Stimulated activated CD4-positive, alpha-beta T cell treated with anti-CD3 and anti-CD28 coated beads, Interleukin-1b, Interleukin-23, amount 100 ng/mL, for 1 hour (primary cell): ENCODE measurements at places on chromosomes 4 and X.

- DNase-seq = no peak
Measured at GRCh38 chr4:158873795-158874401, 105.1 kb downstream of the FNIP2 start.

DNA sequence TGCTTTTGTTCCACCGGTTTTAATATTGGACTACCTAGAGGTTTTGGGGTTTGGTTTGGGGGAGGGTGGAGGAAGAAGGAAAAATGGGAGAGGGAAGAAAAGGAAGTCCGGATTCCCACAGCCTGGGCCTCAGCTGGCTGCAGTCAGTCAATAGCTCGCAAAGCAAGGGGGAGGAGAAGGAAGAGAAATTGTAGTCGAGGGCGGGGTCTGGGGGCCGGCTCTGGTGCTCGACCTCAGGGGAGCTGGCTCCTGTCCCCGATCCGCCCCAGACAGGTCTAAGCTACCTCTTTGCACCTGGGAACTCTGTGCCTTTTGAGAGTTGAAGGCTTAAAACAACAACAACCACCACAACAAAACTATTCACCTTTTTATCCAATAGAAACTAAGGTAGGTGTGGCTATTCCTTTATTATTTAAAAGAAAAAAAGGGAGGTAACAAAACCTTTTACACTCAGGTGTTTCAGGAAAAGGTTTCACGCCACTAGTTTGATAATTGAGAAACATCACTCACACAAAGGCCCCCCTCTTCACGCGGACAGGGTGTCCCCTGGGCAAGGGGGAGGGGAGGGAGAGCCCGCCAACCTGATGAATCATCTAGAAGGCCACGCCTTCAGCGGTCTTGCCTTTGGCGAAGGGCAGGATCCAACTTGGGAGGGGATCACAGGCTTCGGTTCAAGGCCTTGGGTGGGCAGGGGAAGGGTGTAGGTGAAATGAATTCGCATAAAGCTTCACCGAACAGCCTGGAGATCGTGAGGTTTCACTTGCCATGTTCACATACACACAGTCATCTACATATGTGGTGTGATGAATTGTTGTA lies 1.6 kb upstream of the LNX1 start:
- no peak for DNase-seq

- DNase-seq = no peak
Measured at GRCh38 chr4:189660722-189661360, 279.8 kb upstream of the FRG1 start.

GRCh38 chr4:82293304-82293703 lies 80.5 kb downstream of the HNRNPD start:
- no peak for DNase-seq

DNA sequence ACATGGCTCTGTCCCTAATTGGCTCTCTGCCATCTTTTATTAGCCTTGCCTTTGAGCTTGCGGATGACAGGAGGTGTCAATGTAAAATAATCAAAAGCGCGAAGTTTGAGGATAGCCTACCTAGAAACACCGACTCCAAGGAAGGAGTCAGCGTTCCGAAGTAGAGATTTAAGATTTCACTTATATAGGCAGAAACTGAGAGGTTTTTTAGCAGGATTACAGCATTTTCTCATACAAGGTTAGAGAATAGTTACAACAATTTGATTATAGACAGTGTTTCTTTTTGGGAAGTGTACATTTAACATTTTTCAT lies 499 bp upstream of the NFXL1 start:
- no peak for DNase-seq

DNA sequence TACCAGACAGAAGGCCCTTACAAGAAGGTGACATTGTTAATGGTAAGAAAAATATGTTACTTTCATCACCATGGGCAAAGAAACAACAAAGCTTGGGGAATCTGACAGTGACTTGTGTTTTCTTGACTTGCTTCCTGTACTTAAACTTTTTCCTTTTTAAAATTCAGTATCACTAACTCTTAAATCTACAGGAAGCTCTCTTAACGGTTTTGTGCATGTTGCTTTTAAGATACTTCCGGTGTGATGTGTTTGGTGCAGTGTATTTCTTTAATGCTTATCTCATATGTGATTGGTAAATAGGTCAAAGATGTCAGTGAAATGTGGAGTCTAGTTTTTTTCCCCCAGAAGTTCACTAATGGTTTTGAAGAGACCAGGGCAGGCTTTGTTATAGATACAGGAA lies 45.2 kb downstream of the ADH5 start:
- no peak for DNase-seq

DNA sequence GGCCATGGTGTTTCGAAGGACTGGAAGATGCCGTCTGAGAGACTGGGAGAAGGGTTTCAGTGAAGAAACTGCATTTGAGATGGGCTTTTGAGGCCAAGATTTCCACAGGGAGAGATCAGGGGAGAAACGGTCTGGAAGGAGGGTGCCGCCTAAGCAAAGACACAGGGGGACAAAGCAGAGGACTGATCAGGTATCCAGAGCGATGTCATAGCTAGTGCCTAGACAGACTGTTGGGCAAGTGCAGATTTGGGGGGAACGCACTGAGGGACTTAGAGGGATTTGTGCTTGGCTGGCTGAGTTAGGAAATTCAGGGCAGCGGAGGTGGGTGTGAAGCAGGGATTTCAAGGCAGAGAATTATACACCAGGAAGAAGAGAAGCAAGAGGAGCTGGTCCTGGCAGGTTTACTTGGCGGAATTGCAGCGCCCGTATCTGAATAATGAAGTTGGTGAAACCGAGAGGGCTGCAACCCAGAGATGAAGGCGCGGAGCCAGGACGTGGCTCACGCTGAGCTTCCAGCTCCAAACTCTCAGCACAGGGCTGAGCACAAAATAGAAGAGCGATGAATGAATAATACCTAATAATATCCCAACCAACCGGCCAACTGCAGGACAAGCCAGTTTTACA lies 106.9 kb downstream of the MAML3 start:
- DNase-seq = no peak

DNA sequence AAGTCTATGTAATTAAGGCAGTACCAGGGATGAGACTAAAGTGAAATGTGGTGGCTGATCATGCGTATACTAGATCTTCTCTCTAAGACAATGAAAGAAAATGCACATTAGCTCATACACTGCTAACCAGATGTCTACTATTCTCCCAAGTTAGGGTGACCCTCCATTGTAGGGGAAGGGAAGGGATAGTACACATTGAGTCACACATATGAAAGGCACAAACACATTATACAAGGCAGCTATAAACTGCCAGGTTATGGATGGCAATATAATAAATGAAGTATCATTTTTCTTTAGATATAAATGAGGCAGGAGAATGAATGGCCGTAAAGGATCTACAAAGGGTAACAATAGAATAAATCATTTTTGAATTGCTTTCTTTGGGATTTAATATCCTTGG lies 4.5 kb downstream of the SHROOM3 start:
- no peak for DNase-seq

DNA sequence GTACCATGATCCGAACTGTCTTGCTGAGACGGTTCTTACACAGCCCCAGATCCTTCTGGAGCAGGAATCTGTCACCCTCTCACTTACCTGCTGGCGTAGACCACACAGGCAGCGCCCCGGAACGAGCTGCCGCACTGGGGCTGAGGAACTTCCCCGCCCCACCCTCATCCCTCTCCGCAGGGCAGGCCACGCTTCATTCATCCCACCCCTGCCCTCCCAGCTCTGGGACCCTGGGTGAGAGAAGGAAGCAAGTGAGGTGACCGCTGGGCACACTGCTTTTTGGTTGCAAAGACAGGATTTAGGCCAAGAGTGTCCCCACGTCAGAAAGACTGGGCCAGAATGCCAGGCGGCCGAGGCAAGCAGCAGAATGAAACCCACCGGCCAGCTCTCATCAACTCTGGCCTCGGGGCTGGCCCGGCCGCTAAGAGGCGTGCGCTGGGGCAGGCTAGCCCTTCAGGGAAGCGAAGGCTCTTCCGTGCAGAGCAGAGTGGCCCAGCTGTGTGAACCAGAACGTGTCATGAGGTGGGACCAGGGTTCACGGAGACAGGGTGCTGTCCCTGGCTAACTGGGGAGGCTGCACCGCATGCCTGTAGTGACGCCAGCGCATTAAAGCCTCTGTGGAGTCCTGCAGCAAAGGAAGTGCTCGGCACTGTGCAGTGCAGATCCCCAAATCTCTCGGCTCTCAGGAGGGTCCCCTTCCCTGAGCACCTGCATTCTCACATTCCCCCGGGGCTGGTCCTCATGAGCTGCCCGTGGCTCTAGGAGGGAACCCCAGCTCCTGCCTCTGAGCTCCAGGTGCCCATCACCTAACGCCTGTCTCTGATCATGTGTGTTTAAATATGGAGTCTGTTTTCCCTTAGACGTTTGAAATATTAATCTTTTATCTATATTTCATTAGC lies 6.4 kb downstream of the LRPAP1 start:
- DNase-seq = no peak

DNA sequence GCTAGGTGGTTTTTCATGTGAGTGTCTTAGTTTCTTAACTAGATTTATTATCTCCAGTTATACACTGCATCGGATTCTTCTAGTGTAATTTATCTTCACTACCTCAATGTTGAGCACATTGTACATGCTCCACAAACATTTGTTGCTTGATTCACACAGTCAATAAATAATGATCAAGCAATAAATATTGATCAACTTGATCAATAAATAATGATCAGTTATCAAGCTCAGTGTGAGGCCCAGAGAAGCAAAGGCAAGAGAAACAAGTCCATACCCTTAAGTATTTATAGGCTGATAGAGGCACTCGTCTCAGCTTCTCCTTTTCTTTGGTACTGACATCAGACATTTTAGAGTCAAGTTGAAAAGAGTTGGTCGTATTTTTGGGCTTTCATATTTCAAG lies 5.1 kb upstream of the VBP1 start:
- no peak for DNase-seq

DNA sequence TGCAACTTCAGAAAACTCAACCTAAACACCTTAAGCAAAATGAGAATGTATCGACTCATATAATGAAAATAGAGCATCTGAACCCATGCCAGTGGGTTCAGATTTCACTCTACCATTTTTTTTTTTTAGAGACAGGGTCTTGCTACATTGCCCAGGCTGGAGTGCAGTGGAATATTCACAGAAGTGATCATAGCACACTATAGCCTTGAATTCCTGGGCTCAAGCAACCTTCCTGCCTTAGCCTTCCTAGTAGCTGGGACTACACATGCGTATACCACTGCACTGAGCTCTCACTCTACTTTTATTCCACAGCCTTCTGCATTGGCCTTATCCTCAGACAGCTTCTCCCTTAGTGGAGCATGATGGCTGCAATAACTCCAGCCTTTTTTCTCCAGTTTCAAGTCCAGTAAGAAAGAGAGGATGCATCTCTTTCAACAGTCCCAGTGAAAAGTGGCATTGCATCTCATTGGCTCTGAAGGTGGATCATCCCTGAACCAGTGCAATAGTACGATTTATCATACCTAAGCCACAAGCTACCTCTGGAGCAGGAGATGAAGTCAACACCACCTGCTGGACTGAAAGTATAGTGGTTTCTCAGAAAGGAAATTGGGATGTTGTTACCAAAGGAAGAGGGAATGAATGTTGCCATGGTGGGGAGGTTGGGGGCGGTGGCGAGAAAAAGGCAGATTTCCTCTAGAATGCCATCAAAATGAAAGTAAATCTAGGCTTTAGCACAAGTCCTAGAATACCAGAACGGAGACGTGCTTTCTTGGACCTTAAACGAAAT lies 2.0 kb upstream of the SOD3 start:
- DNase-seq = no peak

- DNase-seq = no peak
Measured at GRCh38 chr4:7384929-7385890, 49.5 kb downstream of the PSAPL1 start.

- no peak for DNase-seq
Measured at GRCh38 chr4:22348410-22348809, 167.5 kb downstream of the ADGRA3 start.

DNA sequence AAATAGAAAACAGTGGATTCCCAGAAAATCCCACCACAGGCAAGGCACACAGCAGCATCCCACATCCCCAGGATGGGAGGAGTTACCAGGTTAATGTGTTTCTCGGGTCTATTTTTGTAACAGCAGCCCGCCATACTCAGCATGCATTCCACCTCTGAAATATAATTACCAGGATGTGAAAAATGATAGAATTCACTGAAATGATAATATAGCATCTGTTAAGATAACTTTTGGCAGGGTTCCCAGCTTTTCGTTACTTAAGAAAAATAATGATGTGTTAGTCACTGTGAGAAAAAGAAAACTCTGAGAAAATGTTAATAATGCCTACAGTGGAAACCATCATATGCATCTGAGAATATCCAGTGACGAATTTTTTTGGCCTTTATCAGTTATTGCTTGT lies 87.1 kb downstream of the VCX2 start:
- no peak for DNase-seq

DNA sequence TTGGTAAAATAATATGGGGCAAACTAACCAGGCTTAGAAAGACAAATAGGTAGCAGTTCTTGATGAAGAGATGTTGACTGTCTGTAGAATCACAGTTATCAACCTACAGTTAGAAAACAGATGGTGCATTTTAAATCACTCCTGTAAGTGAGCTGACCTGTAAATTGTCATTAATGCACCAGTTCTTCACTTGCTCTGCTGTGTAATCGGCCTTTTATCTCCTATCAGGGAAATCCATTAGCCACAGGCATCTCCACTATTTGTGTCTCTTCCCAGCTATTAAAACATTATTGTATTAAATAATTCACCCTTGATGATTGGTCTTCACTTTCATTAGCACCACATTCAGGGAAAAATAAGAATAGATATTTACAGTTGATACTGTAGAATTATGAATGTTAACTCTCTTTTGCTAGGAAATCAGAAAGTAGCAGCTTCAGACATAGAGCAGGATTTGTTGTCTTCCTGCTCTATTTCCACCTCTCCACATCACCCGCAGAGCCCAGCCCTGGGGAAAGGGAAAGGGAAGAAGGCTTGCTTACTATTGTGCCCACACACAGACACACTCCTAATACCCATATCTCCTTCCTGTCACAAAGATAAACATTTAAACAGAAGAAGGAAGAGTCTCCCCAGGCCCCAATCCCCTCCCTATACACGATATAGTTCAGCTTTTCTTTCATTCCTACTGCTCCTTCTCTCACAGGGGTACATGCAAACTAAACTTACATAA lies 97.1 kb downstream of the REELD1 start:
- DNase-seq = no peak

- no peak for DNase-seq
Measured at GRCh38 chr4:23750125-23750524, 139.7 kb downstream of the PPARGC1A start.

GRCh38 chr4:87697272-87697671 lies 47.2 kb downstream of the DMP1 start:
- DNase-seq = no peak

DNA sequence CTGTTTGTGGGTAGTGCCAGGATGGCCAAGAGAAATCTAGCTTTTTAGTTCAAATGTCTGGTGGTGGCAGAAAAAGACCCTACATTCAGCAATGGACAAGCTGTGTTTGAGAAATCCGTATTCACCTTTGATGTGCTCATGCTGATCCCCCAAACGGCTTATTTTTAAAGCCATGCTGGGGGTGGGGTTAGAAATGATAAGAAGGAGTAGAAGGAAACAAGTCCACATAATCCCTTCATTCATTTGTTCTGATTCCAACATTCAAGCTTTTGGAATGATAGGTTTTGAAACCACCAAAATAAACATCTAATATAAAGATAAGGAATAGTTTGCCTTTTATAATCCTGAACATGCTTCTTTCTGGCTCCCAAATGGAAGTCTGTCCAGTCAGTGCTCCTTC lies 92.0 kb upstream of the DKK2 start:
- no peak for DNase-seq
